Tibial nerve (tissue), 4 donors: ENCODE measurements at places on chromosomes 1 and 21. TPM values are rescaled to one million over a fixed set of nuclear protein-coding genes. Genes with fewer than 3 reads are reported as not detected.

- no peak overlapping the region for H3K4me3 ChIP-seq
- H3K36me3 ChIP-seq: no peaks in the 10 kb centered on the region
- H3K27ac ChIP-seq: no peak overlapping the region
- H3K4me1 ChIP-seq: no peaks in the 10 kb centered on the region
- DNase-seq: no peak
These were observed 17.1 kb upstream of the KIF1B start for GRCh38 chr1:10193288-10193687.

DNA sequence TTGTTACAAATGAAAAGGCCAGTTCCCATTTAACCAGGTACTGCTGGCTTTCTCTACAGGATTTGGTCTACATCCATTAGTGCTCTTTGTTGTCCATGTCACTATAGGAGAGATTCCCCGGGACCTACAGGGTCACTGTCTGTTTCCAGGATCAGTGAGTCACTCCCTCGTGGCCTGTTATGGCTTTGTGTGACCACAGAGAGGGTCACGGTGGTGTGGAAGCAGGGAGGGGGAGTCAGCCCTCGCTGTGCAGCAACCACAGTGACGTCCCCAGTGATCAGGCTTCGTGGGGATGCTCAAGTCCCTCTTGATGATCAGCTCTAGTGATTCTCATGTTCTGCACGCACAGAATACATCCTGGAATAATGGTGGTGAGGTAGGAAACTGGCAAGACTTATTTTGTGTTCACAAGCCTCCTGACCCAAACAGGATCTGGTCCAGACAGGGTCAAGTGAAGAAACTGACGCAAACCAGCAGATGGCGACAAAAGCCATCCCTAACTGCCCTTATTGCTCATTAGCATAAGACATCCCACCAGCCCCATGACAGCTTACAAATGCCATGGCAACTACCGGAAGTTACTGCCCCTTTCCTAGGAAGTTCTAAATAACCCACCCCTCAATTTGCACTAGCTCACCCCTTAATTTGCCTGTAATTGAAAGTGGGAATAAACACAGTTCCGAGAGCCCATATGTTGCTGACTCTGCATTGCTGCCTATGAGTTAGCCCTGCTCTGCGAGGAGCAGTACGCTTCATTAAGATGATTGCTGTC, 98.5 kb downstream of the DISC1 start:
- DNase-seq: no peak
- peaks cover 7% of the 10 kb centered on the region for H3K36me3 ChIP-seq
- H3K27me3 ChIP-seq: no peaks in the 10 kb centered on the region
- peaks cover 13% of the 10 kb centered on the region for H3K4me1 ChIP-seq

DNA sequence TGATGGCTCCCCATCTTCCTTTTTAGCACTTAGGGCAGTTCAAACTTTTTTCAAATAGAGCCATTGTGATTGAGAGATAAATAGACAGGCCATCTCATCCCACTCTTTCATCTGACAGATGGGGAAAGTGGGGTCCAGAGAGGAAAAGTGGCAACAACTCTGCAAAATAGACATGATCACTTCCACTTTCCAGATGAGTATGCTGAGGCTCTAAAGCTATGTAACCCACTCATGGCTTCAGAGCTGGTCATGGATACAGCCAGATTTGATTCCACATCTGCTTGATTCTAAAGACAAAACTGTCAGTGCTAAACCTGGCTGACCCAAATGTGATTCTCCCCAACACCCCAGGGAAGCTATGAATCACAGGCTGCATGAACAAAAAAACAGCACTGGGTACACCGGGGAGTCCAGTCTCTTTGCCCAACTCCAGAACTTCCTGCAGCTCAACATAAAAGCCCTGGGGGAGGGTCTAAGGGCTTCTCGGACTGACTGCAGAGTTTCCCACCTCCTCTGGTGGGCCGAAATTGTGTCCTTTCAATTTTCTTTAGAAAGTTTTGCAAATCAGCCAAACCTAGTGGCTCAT, 59.3 kb downstream of the PLPP3 start:
- no peaks in the 10 kb centered on the region for H3K27me3 ChIP-seq
- DNase-seq: no peak
- no peaks in the 10 kb centered on the region for H3K36me3 ChIP-seq
- no peak overlapping the region for H3K27ac ChIP-seq
- no peak overlapping the region for H3K4me3 ChIP-seq
- peaks cover 11% of the 10 kb centered on the region for H3K4me1 ChIP-seq

GRCh38 chr1:22309572-22309971, 142.1 kb upstream of the ZBTB40 start:
- H3K4me1 ChIP-seq: no peaks in the 10 kb centered on the region
- no peak overlapping the region for H3K27ac ChIP-seq
- H3K36me3 ChIP-seq: no peaks in the 10 kb centered on the region
- no peaks in the 10 kb centered on the region for H3K27me3 ChIP-seq

The VSIG8 gene
- total RNA-seq: 0.20 TPM

The AQP10 gene
- total RNA-seq: not detected

- DNase-seq: no peak
- no peaks in the 10 kb centered on the region for H3K4me1 ChIP-seq
- H3K27ac ChIP-seq: peak overlapping the region; percentile 76
- no peak overlapping the region for H3K4me3 ChIP-seq
These were observed 139.6 kb downstream of the PLPP3 start for GRCh38 chr1:56439610-56440264.

The TMPRSS3 gene
- not detected for total RNA-seq
